Stimulated activated CD4-positive, alpha-beta T cell treated with anti-CD3 and anti-CD28 coated beads, TNF-alpha, amount 100 ng/mL, for 1 hour (primary cell): ENCODE measurements at places on chromosomes 6 and 20.

GRCh38 chr20:40368876-40369275 is 320.2 kb downstream of the MAFB start:
- DNase-seq = no peak

DNA sequence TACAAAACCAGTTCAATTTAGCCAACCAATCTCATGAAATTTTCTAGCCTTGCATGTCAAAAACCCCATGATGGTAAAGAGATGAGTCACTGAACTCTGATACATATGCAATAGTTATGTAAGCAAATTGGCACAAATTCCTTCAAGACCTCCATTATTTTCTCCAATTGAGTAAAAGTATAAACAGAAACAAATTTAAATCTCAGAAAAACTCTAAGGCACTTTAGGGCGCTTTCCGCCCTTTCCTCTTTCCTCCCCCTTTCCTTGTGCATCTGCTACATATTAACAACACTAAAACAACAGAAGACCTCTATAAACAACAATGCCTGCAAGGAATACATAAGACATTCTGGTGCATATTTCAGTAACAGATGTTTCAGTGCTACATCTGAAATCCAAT is 48.5 kb downstream of the KIF13A start:
- DNase-seq = no peak

DNA sequence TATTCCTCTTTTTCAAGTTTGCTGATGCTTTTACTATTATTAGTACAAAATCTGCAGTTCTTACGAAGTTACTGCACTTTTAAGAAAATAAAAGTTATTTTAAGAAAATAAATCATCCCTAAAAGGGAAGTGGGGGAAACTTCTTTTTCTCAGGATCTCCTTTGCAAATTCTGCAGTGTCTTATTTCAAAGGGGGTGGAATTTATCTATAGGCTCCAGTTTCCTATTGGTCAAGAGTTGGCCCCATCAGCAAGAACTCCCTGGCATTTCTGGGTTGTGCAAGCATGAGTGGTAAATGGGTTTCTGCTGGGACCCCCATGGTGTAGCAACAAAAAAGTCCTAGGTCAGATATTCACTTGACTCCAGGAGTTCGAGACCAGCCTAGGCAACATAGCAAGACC is 136.3 kb upstream of the PRDM1 start:
- DNase-seq = no peak

DNA sequence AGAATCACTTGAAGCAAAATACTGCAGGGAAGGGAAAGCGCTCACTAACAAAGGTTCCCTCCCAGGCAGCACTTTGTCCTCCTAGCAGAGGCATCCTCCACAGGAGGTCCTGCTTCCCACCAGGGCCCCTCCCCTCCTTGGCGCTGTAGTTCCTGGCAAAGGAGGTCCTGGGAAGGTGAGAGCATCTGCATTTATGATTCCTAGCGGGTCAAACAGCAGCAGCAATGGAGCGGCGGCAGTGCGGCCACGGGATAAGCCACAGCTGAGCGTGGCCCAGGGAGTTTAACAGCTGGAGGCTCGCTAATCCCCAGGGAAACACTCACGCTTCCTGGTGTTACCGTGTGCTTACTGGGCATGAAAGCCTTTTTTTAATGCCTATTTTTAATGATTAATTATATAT is 185.8 kb downstream of the TTLL2 start:
- no peak for DNase-seq

- DNase-seq = no peak
These were observed 6.3 kb downstream of the SDCBP2 start for GRCh38 chr20:1322511-1323245.

- DNase-seq = no peak
These were observed 3.4 kb upstream of the ABHD16B start for GRCh38 chr20:63857764-63858392.

- DNase-seq = no peak
These were observed 113.6 kb downstream of the HDGFL1 start for GRCh38 chr6:22682979-22683378.
